ENCODE measurements at places on chromosomes 6 and 20.
A peak's percentile ranks its signal among the peaks of the same experiment; 100 is the strongest.

- no peak for DNase-seq
Observed at GRCh38 chr6:16257999-16258708, 19.8 kb downstream of the GMPR start.

DNA sequence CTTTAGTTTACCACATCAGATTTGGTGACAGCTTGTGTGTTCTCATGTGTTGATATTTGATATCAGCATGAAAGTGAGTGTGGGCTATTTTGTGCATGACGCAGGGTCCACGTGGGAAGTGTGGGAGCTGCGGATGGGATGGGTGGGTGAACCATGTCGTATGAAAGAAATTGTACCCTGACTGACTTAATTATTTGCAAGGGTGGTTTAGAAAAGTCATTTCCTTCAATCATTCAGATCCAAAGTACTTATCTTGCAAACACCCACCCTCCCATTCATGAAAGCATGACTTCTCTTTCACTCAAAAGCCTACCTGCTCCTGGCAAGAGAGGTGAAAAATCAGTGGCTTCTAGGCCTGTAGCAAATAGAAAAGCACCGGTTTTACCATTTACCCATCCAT, 91.8 kb upstream of the BACH2 start:
- DNase-seq: no peak

DNA sequence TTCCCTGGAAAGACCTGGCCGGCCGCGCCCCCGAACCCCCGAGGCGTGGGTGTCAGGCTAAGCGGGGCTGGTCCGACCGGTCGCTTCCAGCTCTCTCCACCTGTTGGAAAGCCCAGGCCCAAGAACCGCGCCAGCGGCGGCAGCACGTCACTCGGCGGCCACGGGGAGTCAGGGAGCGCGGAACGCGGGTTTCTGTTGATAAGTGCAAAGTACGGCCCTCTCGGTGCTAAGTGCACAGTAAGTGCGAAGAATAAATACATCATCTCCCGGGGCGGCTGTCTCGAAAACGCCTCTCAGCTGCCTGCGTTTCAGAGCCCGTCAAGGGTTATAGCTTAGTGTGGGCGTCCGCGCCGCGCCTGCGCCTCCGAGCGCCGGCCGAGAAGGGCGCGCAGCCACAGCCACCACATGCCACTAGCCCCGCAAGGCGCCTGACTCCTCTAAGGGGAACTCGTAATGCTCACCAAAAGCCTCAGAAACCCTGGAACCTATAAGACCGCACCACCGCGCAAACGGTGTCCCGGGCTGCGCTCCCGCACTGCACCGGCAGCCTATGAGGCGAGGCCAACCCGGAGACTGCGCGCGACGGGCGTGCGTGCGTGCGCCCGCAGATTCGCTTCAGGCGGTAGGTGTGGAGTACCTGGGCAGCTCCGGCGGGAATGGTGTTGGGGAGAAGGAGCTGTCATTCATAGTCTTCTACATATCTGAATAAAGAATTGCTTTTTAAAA, 9.2 kb upstream of the TBX18 start:
- no peak for DNase-seq

DNA sequence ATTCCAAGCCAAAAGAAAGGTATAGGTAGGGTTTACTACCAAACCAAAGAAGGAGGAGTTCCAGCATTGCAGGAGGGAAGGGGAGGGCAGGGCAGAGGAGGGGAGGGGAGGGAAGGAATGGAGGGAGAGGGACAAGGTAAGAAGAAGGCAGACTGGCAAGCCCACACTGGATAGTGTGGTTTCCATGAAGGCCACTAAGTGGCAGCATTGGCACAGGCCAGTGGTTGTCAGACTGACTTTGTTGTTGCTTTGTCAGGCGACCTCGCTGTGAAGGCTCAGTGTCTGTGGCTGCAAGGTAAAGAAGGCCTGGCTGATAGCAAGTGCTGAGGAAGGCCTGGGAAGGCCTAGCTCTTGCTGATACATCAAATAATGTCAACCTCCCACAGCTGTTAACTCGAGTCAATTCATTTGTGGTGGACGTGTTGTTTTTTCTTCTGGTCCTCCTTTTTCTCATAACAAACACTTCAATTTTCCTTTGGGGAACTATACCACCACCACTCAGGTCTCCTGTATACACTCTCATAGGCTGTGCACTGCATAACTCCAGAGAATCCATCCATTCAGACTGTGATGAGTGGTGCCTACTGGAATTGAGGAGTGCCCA, 7.7 kb upstream of the ZNF334 start:
- peak; percentile 8 for DNase-seq

DNA sequence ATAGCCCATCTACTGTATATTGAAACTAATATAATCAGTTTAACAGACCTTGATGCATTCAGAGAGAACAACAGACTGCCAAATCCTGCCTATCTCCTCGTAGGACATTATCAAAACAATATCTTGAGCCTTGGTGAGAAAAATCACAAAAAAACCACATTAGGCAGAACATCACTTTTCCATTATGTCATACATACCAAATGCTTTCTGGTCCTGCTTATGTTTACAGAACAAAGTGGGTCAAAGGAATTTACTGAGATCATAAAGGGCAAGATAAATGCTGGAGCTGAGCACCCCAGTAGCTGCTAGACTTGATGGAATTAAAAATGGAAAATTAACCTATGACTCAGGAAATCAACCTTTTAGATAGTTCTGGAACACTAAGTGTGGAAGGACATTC, 195.3 kb upstream of the KCNK16 start:
- no peak for DNase-seq

DNA sequence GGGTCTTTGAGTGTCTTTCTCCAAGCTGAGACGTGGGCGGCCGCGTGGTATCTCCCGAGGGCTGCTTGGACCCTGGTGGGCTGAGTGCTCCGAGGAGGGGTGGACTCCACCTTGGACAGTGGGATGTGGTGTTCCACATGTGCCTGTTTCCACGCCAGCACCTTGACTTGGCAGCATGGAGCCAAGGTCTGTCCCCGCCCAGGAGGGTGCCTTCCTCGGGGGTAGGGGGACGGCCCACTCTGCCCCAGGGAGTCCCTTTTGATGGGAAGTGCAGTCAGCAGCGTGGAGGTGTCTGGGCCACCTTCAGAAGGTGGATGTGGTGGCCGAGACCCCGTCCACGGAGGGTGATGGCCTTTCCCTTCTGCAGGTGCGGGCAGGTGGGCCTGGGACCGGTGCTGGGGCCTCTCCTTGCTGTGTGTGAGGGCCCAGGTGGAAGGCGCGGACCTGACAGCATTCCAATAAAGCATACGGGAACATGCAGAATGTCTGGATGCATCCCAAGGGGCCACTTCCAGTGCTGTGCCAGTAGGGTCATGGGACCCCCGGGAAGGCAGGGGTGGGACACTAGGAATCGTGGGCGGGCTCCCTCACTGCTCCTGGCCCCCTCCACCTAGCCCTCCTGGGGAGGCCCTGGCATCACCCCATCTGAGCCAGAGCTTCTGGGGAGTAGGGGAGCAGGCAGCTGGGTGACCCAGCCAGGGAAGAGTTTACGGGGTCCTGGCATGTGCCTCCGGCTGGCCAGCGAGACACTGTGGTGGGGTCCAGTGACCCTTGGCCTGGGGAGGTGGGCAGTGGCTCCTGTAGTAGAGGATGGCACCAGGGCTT, 3.5 kb upstream of the COL20A1 start:
- DNase-seq: no peak
